Adrenal gland (tissue), 19 donors: ENCODE measurements at places on chromosomes 13 and 19.

DNA sequence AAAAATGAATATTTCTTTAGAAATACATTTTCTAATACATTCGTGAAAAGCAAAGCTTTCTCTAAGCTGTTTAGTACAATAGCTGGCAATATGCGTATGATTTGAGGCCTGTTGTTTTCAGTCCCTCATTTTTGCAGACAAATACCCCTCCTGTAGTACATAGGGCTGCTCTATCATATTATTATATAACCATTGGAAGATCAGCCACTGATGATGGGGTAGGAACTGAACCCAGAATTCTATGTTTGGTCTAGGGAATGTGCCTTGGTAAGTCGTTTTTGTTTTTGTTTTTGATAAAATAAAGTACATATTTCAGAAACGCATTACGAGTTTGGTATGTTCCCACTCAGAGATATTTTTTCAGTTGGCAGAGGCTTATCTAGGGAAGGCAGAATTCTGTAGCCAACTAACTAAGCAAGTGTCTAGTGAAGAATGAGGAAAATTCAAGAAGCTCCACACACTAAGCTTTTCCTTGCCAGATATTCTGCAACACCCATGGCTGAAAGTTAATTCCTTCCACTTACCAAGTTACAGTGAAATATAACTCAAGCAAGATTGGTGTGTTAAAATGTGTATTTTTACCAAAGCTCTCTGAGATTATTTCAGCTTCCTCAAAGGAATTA lies 656.9 kb upstream of the MIR17HG start:
- no peaks in the 10 kb centered on the region for H3K36me3 ChIP-seq
- H3K4me3 ChIP-seq, result no peak overlapping the region
- H3K4me1 ChIP-seq, result no peaks in the 10 kb centered on the region
- no peaks in the 10 kb centered on the region for H3K27me3 ChIP-seq
- no peak overlapping the region for H3K27ac ChIP-seq

DNA sequence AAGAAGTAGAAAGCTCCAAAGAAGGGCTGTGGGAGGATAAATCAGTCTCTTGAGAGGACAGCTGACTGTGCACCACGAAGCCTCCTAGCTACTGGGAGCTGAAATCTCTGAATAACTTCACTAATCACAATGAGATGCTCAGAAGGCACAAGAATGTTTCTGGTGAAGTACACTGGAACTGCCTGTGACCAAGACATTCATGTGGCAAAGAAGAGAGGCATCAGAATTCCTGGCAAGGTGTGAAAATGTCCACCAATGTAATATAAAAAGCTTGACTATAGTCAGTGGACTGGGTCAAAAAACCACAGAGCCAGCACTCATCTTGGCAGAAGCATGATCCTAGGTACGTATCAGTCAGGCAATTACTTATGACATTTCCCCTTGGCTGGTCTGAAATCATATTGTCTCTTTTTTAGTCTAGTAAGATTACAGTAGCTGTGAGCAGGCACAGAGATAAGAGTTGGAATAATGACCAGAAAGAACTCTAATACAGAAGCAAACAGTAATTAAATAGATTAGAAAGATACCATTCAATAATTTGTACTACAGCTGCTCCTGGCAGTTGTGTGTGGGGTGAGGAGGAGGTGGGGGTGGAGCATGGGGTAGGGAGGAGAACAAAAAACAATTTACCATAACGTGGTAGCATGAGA lies 434.7 kb downstream of the DIAPH3 start:
- no peak overlapping the region for H3K27ac ChIP-seq
- no peaks in the 10 kb centered on the region for H3K27me3 ChIP-seq
- H3K36me3 ChIP-seq, result no peaks in the 10 kb centered on the region
- no peaks in the 10 kb centered on the region for H3K4me1 ChIP-seq
- no peak overlapping the region for H3K4me3 ChIP-seq

- no peak overlapping the region for H3K4me3 ChIP-seq
- no peaks in the 10 kb centered on the region for H3K27me3 ChIP-seq
- no peak for DNase-seq
- no peak overlapping the region for H3K27ac ChIP-seq
- no peaks in the 10 kb centered on the region for H3K4me1 ChIP-seq
These were observed 25.3 kb downstream of the SLITRK5 start for GRCh38 chr13:87696458-87696857.

DNA sequence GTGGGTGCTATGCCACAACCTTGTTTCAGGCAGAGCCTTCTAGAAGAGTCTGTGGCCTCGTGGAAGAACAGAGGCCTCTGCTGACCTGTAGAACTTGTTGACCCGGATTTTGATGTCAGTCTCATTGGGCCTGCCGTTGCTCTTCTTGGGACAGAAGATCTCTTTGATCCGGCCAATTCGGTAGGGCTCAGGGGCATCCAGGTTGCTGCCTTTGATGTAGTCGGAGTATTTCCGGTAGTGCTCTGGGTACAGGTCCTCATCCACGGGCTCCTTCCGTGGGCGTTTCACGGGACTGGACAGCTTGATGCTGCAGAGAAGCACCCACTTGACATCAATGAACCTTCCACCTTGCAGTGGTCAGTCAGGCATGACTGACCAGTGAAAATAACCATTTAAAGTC lies 24.0 kb upstream of the EIF3G start:
- no peak overlapping the region for H3K4me3 ChIP-seq
- no peak overlapping the region for H3K27ac ChIP-seq
- no peaks in the 10 kb centered on the region for H3K36me3 ChIP-seq
- no peak for DNase-seq

DNA sequence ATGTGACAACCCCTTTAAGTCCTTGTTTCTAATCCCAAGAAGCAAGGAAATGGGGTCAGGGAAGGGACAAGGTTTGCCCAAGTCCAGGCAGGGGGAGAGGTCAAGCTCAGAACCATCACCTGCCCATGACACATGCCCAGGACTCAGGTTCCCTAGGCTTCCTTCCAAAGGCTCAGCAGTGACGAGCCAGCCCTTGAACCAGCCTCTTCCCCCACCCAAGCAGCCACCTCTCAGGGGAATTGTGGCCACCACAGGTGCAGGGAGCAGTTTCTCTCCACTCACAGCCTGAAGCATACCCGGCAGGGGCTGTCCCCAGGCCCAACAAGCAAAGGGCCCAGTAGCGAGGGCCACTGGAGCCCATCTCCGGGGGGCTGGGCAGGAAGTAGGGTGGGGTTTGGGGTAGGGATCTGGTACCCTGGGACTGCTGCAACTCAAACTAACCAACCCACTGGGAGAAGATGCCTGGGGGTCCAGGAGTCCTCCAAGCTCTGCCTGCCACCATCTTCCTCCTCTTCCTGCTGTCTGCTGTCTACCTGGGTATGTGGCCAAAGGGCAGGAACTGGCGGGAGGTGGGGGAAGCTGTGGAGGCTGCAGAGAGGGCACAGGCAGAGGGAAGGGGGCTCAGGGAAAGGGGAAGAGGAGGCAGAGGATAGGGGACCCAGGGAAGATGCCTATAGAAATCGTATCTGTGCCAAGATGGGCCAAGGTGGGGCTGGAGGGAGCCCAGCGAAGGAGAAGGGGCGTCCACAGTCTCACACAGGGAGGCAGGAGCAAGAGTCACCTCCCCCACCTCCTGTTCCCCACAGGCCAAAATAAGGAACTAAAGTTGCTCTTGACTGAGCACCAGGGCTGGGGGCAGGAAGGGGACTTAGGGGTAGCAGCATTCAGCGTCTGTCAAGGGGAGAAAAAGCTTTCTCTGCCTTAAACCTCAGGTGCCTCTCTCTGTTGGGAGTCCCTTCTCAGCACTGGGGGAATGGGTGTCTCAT lies at the start of gene CD79A:
Gene CD79A, plus strand, starts transcription at position 433 of the 986 bp plus-strand sequence. Its CDS starts 26 bp downstream, at position 459.
- no peaks in the 10 kb centered on the region for H3K27me3 ChIP-seq
- H3K27ac ChIP-seq, result no peak within 1 kb of the TSS
- H3K4me3 ChIP-seq, result no peak within 1 kb of the TSS
- peaks cover under 1% of the 10 kb centered on the region for H3K36me3 ChIP-seq
- H3K4me1 ChIP-seq, result no peaks in the 10 kb centered on the region
